Activated CD4-positive, CD25-positive, alpha-beta regulatory T cell (primary cell): ENCODE measurements at places on chromosomes 4 and X.

GRCh38 chr4:81620442-81620841 is 148.7 kb upstream of the RASGEF1B start:
- no peak for DNase-seq

DNA sequence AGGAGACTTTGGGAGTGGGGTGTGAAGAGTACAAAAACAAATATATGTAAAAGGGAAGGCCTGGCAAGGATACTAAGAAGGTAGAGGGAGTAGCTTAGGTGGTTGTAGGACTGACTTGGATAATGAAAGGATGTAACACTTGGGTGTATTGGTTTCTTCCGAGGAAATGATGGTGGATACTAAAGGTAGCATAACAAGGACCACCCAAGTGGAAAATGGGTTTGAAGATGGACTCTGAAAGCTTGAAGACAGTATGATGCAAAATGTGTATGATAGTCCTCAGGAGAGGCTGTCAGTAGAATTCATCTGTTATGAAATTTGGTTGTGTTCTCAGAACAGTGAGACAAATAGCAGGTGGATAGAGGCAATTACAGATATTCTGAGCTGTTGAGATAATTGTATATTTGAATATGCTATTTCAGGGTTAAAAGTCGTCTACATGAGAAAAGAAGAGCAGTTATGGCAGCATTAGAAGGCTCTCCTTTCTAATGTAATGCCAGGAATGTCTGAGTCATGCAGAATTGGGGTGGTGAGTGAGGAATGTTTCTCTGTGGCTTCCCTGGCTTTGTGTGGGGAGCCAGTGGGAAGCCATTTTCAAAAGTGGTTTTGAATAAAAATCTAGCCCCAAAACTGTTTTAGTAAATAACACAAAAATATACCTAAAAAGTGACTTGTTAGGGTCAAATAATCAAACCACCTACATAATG is 75.6 kb downstream of the FHIP1A start:
- no peak for DNase-seq

DNA sequence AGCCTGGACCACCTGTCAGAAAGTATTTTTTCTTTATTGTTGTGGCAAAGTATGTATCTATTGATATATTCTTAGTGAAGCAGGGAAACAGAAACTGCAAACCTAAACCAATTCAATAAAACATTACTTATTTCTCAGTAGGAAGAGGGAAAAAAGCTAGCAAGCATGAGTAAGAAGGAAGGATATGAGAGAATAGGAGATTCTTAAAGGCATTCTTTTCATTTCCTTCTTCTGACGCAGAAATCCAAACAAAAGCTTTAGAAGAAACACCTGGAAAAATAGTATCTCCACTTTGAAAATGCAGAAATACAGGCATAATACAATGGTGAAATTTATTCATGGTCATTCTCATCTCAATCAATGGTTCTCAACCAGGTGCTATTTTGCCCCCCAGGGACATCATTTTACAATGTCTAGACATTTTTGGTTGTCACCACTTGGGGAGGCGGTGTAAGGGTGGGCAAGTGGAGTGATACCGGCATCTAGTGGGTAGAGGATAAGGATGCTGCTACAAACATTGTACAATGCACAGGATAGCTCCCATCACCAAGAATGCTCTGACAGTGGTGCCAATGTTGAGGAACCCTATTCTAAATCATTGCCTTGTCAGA is 21.7 kb upstream of the ATXN3L start:
- no peak for DNase-seq

- DNase-seq = no peak
Observed at GRCh38 chrX:56211701-56212100, 20.5 kb upstream of the KLF8 start.

DNA sequence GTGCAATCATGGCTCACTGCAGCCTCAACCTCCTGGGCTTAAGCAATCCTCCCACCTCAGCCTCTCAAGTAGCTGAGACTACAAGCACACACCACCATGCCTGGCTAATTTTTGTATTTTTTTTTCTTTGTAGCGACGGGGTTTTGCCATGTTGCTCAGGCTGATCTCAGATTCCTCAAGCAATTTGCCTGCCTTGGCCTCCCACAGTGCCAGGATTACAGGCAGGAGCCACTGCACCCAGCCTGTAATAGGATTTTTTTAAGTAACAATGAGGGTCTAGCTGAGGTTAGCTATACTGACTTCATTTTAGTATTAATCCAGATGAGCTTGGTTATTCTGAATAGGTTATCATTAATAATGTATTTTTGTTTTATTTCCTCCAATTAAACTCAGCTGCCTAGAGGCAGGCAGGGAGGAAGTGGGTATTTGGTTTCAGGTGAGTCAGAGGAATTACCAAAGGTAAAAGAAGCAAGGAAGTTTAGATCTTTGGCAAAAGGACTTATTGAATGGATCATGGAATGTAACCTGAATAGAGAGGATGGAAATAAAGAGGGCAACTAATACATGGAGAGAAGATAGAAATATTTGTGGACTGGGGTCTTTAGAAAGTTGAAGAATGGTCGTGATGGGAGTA is 1023.3 kb upstream of the TENM3 start:
- DNase-seq = no peak

DNA sequence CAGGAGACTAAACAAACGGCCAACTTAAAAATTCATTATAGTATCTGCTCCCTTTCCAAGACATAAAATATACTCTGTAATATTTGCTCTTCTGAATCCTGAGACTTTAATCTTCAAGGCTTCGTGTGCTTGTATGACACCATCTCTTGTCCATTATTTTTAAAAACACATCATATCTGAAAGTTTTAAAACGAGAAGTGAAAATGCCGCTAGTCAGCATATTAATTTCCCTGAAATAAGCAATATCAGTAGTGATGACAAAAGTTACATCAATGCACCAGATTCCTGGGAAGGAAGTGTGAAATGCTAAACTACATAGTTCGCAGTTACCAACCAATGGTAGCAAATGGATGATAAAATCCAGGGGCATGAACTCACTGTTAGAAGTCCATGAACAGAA is 66.8 kb upstream of the EXOC1L start:
- no peak for DNase-seq

DNA sequence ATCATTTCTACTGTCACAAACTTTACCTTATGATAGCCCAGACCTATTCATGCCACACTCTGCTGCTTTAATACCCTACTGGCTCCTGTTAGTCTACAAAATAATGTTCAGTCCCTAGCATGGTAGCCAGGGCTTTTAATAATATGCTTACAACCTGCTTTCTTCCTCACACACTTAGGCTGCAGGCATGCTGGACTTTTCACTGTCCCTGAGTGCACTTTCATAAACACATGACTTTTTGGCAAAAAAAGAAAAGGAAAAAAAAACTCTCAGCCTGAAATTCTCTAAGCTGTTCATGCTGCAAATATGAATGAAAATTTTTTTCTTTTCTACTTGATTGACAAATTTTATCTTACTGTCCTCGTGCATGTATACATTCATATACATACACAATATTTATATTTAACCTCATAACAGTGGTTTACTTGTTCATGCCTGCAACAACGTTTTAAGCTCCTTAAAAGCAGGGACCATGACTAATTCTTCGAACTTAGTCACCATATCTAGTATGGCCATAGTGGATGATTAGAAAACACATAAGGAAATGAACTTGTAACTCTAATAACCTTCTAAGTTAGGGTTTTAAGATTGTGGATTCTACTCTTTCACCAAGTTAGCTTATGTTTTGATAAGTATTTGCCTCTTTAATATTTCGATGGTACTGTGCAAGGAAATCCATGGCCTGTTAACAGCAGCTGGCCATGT is 229.5 kb downstream of the SPCS3 start:
- no peak for DNase-seq

DNA sequence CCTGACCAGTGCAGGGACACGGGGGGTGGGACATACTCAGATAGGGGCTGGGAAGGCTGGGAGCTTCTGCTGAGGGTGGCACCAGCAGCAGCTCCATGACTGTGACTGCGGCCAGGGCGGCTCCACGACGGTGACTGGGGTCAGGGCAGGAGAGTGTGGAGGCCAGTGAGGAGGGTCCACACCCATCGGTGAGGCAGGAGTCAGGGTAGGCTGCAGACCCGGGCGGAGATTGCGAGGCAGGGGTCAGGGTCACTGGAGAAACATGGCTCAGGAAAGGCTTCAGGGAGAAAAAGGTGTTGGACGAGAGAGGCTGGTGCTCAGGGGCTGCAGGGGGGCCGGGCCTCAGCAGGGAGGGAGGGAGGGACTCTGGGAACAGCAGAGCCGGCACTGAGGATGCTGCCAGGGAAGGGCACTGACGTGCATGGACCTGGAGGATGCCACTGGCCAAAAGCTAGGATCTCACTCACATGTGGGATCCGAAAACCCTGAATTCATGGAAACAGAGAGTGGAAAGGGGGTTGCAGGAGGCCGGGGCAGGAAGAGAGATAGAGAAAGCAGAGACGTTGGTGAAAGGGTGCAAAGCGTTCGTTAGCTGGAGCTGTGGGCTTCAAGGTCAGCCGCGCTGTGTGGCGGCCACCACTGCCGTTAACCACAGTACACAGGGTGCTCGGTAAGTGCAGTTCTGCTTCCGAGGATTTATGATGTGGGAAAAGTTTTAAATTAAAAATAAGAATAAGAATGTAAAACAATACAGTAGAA is 22.0 kb downstream of the ATP5ME start:
- DNase-seq = no peak

GRCh38 chrX:96455078-96455477 is 229.6 kb upstream of the DIAPH2 start:
- no peak for DNase-seq

DNA sequence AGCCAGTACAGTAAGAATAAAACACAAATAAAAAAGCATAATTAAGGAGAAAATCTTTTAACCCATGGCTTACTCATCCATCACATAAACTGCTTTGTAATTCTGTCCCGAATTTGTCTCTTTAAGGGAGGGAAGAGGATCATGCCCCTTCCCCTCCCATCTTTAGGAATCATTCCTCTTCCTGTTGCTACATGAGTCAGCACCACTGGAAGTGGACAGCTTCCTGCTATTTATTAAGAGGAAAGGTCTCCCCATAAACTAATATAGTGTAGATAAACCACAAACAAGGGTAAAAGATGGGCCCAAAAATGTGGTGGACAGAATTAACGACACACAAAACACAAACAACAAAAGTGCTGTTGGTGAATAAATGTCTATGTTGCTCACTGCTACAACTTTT is 75.8 kb downstream of the PPP3CA start:
- no peak for DNase-seq

- no peak for DNase-seq
Observed at GRCh38 chr4:100075056-100075455, 115.2 kb downstream of the DDIT4L start.

- no peak for DNase-seq
Observed at GRCh38 chrX:3370656-3371055, 24.2 kb upstream of the MXRA5 start.

DNA sequence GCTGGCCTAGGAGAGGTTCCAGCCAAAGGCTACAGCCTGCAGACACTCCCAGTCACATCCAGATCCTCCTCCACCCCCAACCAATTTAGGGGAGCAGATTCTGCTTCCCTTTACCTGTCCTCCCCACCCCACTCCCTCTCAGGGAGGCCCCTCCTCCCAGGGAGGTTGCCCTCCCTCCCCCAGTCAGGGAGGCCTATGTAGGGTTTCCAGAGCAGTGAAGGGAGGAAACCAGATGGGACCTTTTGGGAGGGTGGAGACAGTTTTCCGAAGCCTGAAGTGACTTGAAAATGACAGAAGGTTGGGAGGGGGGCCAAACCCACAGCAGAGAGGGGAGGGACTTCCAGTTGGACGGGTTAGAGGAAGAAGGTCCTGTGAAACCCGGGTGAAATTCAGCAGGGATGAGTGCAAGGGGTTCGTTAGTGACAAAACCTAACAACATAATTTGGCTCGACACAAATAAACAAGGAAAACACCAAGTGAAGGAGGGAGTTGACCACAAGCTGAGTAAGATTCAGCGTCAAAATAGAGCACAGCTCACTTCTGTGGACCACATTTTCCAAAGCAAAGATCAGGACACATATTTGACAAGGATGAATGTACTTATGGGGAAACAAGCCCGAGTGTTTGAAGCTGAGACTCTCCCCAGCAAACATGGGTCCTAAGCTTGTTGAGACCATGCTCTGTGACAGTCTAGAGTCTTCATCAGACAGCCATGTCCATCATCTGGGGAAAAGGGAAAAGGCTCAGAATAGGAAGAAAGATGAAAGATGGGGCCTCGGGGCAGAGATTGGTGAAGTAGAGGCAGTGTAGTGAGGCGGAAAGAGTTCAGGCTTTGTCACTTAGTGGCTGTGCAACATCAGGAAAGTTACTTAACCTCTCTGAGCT is 46.4 kb downstream of the PRPS1 start:
- no peak for DNase-seq

DNA sequence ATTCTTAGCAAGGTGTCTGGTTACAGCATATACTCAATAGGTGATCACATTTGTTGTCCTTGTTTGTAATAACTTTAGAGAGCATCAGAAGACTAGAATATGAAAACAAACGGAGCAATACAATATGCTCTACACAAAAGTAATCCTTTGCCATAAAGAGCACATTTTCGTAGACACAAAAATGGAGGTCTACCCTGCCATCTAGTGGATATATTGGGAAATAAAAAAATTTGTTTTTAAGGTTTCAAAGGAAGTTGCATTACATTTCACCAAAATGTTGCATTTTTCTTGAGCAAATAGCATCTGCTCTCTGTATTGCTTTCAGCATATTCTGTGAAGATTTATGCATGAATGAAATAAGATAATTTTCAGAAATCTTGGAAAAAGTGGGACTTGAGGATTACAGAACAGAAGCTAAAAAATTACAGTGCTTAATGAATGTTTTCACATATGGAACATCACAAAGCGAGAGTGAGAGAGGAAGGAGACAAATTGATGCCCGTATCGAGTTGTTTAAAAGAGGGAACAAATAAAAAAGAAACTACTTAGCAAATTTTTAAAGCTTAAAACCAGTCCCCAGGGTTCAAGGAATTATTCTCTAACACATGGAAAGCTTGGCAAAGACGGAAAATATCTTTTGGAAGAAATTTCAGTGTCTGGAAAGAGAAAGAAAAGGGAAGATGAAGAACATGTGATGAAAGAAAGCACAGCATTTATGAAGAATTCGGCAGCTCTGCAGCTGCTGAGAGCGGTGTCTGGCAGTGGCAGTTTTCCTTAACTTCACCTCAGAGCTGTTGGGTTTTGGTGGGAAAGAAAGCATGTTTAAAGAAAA is 390.1 kb downstream of the ANKRD50 start:
- DNase-seq = no peak

- no peak for DNase-seq
Observed at GRCh38 chr4:165367040-165367439, 11.8 kb upstream of the CPE start.

- peak; percentile 22 for DNase-seq
Observed at GRCh38 chr4:170047771-170048354, 21.7 kb upstream of the MFAP3L start.

DNA sequence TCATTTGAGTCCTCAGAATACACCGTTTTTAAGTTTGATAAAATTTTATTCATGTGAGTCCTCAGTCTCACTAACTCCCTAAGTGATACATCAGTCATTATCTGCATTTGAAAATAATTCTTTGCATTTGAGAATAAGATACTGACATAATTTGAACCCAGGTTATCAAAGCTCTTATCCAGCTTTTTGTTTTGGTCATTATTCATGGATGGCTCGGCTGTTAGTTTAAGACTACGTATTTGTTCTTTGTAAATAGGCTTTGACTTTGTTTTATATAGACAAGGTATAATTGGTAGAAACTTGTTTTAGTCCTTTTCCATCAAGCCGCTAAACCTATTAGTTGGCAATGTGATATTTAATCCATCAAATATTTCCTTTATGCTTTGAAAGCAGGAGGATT is 7.9 kb downstream of the SPRY1 start:
- DNase-seq = no peak

GRCh38 chr4:159983082-159983481 is 880.2 kb downstream of the RAPGEF2 start:
- DNase-seq = no peak
